ENCODE measurements at places on chromosomes 7 and 10.

- no peak for DNase-seq
Measured at GRCh38 chr10:118332236-118332635, 9.9 kb downstream of the FAM204A start.

DNA sequence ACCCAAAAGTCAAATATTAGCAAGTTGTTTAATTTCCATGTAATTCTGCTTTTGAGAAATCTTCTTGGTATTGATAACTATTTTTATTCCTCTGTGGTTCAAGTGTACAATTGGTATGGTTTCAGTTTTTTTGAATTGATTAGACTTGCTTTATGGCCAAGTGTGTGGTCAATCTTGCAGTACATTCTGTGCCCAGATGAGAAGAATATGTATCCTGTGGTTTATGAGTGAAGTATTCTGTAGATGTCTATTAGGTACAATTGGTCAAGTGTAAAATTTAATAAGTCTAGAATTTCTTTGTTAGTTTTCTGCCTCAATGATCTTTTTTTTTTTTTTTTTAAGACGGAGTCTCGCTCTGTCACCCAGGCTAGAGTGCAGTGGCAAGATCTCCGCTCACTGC lies 36.6 kb upstream of the C7orf33 start:
- DNase-seq, result no peak

- DNase-seq, result no peak
Measured at GRCh38 chr10:79220307-79220706, 127.0 kb upstream of the PPIF start.

- DNase-seq, result no peak
Measured at GRCh38 chr7:22420008-22420407, 63.1 kb upstream of the RAPGEF5 start.

DNA sequence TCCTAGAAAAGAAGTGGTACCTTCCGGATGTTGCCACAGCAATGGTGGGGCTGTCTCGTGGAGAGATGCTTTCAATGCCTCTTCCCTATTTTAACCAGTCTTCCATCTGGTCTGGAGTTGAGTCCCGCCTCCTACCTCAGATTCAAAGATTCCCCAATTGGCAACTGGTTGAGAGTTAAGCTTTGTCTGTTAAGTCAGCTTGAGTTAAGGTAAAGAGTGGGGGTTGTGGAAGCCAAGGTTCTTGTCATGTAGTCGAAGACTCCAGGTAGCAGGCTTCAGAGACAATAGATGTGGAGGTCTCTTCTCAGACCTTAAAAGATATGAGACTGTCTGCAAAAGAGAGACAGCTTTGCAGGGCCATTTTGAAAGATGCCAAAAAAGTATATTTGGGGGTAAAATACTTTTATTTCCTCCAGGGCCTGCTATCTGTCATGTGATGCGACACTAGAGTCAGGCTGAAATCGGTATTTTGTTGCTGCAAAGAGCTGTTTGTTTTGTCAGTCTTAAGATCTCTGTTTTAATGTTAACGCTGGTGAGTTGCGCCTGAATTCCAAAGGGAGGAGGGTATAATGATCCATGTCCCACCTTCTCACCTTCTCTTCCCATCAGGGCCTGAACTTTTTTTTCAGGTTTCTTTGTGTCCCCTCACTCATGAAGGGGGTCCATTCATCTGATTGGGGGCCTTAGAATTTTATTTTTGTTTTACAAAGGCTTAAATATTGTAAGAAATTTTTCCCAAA lies 40.4 kb upstream of the SCIN start:
- no peak for DNase-seq

DNA sequence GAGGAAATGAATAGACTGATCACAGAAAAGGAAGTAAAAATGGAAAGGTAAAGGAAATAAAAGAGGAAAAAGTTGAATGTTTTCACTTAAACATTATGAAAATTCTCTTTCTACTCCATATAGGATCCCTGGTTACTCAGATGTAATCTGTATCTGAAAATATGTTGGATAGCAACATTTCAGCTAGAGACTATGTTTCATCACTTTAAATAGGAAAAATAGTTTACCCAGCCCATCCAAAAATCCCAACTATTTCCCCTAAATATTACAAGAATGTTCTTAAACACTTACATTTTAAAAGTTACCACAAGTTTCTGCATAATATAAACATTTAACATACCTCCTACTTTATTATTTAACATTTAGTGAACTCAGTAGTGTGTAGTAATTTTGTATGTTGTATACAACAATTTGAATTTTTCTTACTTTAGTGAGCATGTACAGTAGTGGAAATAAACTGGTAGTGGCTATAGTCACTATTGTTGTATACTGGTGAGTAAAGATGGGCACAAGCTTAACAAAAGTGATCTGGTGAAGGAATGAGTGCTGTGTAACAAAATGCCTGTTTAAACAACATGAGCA lies 27.1 kb downstream of the SLF2 start:
- DNase-seq, result no peak

DNA sequence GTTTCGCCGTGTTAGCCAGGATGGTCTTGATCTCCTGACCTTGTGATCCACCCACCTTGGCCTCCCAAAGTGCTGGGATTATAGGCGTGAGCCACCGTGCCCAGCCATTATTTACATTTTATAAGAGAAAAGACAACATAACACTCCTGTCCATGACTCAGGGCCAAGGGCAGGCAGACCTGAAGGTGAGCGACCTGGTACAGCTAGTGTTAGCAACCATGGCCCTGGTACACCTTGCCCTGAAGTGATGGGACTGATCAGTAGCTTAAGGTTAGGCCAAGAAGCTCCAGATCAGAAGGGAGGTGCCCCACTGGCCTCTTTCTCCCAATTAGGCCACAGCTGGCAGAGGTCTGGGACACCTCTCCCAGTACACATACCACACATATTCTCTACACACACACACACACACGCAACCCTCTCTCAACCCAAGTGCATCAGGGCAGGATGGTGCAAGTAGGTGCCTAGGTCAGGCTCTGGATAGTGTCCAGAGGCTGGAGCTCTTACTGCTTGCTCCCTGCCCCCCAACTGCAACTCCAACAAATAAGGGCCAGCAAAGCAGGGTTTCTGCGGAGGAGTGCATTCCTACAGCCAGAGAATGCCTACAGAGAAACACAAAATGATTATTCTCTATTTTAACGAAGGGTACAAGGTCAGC lies 43.8 kb downstream of the DPCD start:
- no peak for DNase-seq

DNA sequence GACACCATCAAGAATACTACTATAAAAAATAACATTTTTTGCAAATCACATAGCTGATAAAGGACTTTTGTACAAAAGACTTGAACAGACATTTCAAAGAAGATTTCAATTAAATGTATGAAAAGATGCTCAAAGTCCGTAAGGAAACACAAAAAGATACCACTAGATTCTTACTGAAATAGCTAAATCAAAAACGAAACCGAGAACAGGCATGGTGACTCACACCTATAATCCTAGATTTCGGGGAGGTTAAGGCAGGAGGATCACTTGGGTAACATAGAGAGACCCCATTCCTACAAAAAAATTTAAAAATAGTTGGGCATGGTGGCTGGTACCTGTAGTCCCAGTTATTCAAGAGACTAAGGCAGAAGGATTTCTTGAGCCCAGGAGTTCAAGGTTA lies 520.2 kb upstream of the GRM3 start:
- no peak for DNase-seq

GRCh38 chr7:108716783-108717182 lies 147.1 kb downstream of the DNAJB9 start:
- DNase-seq, result no peak

GRCh38 chr10:31320550-31321211 lies 1.7 kb downstream of the ZEB1 start:
- DNase-seq, result no peak

DNA sequence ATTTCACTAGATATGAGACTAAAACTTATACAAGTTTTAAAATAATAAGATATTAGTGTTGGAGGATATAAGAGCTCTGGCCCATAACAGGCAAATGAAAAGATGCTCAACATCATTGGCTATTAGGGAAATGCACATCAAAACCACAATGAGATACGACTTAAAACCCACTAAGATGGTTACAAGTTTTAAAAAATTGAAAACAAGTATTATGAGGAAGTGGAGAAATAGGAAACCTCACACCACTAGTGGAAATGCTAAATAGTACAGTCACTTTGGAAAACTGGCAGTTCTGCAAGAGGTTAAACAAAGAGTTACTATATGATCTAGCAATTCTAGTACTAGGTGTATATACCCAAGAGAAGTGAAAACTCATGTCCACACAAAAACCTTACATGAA lies 17.2 kb downstream of the PANK1 start:
- DNase-seq, result no peak

Measured in stimulated activated CD8-positive, alpha-beta memory T cell treated with anti-CD3 and anti-CD28 coated beads, Interleukin-7, amount 100 ng/mL, for 24 hours (primary cell).